Uterine smooth muscle cell (primary cell): ENCODE measurements at places on chromosomes 4 and X. TPM values are rescaled to one million over a fixed set of nuclear protein-coding genes. Genes with fewer than 3 reads are reported as not detected.

The RAB33A gene
- 4.3 and 9.4 TPM in 2 replicates for total RNA-seq

The MAOA gene
- 4.0 and 5.5 TPM in 2 replicates for total RNA-seq

The GAB1 gene
- 8.9 and 12.5 TPM in 2 replicates for total RNA-seq

The PFKFB1 gene
- 0.11 TPM in 1 of 2 replicates, not detected in the other for total RNA-seq

The SLITRK4 gene
- 0.50 and 1.2 TPM in 2 replicates for total RNA-seq

The CXorf49B gene
- total RNA-seq: not detected in 2 replicates

The NUDT11 gene
- 12.2 and 16.0 TPM in 2 replicates for total RNA-seq

The HERC5 gene
- total RNA-seq: 1.4 and 2.7 TPM in 2 replicates

The REPS2 gene
- total RNA-seq: 0.33 and 0.75 TPM in 2 replicates

The RAB39B gene
- total RNA-seq: 2.4 and 5.7 TPM in 2 replicates

The DKK2 gene
- 0.25 and 0.33 TPM in 2 replicates for total RNA-seq

The C4orf33 gene
- total RNA-seq: 11.2 and 14.1 TPM in 2 replicates
